ENCODE measurements at places on chromosomes 5 and 9. TPM values are rescaled to one million over a fixed set of nuclear protein-coding genes. Genes with fewer than 3 reads are reported as not detected.

RMI1 gene
- total RNA-seq = 5.2 TPM

POLK gene
- total RNA-seq = 22.1 TPM

SPIN1 gene
- total RNA-seq = 44.8 TPM

TSSK1B gene
- not detected for total RNA-seq

SAXO1 gene
- total RNA-seq = 0.06 TPM

CCNH gene
- total RNA-seq = 32.7 TPM

ELAVL2 gene
- total RNA-seq = not detected

IFNE gene
- total RNA-seq = not detected

VCAN gene
- total RNA-seq = 29.6 TPM

PCDHGB3 gene
- total RNA-seq = 9.4 TPM

TAF9 gene
- total RNA-seq = 45.7 TPM

STKLD1 gene
- 1.5 TPM for total RNA-seq

UBAP2 gene
- total RNA-seq = 27.9 TPM

FOXD1 gene
- total RNA-seq = not detected

FAM153A gene
- total RNA-seq = 3.3 TPM

SLC23A1 gene
- total RNA-seq = not detected

KLF9 gene
- total RNA-seq = 41.5 TPM

GAPT gene
- total RNA-seq = 0.26 TPM

C9 gene
- 0.17 TPM for total RNA-seq

SLC4A9 gene
- not detected for total RNA-seq

HAVCR1 gene
- not detected for total RNA-seq

TTC16 gene
- 0.37 TPM for total RNA-seq

SLC6A18 gene
- total RNA-seq = not detected

CDKN2A gene
- total RNA-seq = not detected

PCDHA9 gene
- total RNA-seq = not detected

KCNV2 gene
- total RNA-seq = not detected

TEX48 gene
- not detected for total RNA-seq

SH3RF2 gene
- 171 TPM for total RNA-seq

PCDHGB2 gene
- 15.2 TPM for total RNA-seq

ZDHHC11B gene
- total RNA-seq = 11.0 TPM

DOCK8 gene
- 2.3 TPM for total RNA-seq

SOHLH1 gene
- total RNA-seq = not detected

SPATA31E1 gene
- total RNA-seq = not detected

TAF11L11 gene
- total RNA-seq = not detected

MOB3B gene
- total RNA-seq = 0.86 TPM

KIF20A gene
- total RNA-seq = 2.2 TPM

DAB2IP gene
- 59.5 TPM for total RNA-seq

RANBP17 gene
- total RNA-seq = 4.2 TPM

AFAP1L1 gene
- 30.3 TPM for total RNA-seq

PIP5KL1 gene
- total RNA-seq = 0.45 TPM

TMC1 gene
- not detected for total RNA-seq

UNC13B gene
- 27.1 TPM for total RNA-seq

FAM169A gene
- 2.3 TPM for total RNA-seq

KCTD16 gene
- total RNA-seq = 0.13 TPM

MAP1B gene
- total RNA-seq = 83.1 TPM

FNIP1 gene
- total RNA-seq = 24.2 TPM

RETREG1 gene
- 181 TPM for total RNA-seq

FOXD4L4 gene
- total RNA-seq = not detected

LHX2 gene
- not detected for total RNA-seq

SIT1 gene
- total RNA-seq = not detected

RASGEF1C gene
- total RNA-seq = not detected

All from heart right ventricle (tissue), 16 donors.